Mammary epithelial cell (primary cell): ENCODE measurements at places on chromosomes 3 and 15. TPM values are rescaled to one million over a fixed set of nuclear protein-coding genes. Genes with fewer than 3 reads are reported as not detected.

The GOLGA8J gene
- not detected in 2 replicates for total RNA-seq

The SLC9C1 gene
- total RNA-seq: 1.7 TPM

The ADAMTS7 gene
- 10.6 and 13.4 TPM in 2 replicates for total RNA-seq

The LRRC58 gene
- 19.5 and 21.3 TPM in 2 replicates for total RNA-seq

The ASB7 gene
- total RNA-seq: 20.7 TPM

The LMAN1L gene
- total RNA-seq: 0.14 TPM in 1 of 2 replicates, not detected in the other

The MCF2L2 gene
- 2.7 TPM for total RNA-seq

The CAND2 gene
- 0.29 and 0.42 TPM in 2 replicates for total RNA-seq

The TF gene
- 0.50 TPM for total RNA-seq

The GOLGA6L4 gene
- 1.2 TPM for total RNA-seq
